SJSA1 (cell line): ENCODE measurements at places on chromosomes 7 and 10. TPM values are rescaled to one million over a fixed set of nuclear protein-coding genes. Genes with fewer than 3 reads are reported as not detected.

The SLC39A12 gene
- not detected in 2 replicates for total RNA-seq

The HOXA2 gene
- 0.47 and 2.3 TPM in 2 replicates for total RNA-seq

The SLC13A1 gene
- 0.09 and 0.84 TPM in 2 replicates for total RNA-seq

The GPRIN2 gene
- 0.42 and 1.3 TPM in 2 replicates for total RNA-seq

The PTF1A gene
- not detected in 2 replicates for total RNA-seq

The LIPJ gene
- not detected in 2 replicates for total RNA-seq

The ABCC2 gene
- 0.47 and 1.3 TPM in 2 replicates for total RNA-seq

The LBX1 gene
- not detected in 2 replicates for total RNA-seq
